Stimulated activated effector memory CD8-positive, alpha-beta T cell treated with anti-CD3 and anti-CD28 coated beads, Interleukin-12 subunit alpha, Interleukin-12 subunit beta, amount 100 ng/mL, for 72 hours (primary cell): ENCODE measurements at places on chromosomes 6 and 20.

GRCh38 chr6:87196275-87196842 lies 41.0 kb downstream of the ZNF292 start:
- DNase-seq: no peak

DNA sequence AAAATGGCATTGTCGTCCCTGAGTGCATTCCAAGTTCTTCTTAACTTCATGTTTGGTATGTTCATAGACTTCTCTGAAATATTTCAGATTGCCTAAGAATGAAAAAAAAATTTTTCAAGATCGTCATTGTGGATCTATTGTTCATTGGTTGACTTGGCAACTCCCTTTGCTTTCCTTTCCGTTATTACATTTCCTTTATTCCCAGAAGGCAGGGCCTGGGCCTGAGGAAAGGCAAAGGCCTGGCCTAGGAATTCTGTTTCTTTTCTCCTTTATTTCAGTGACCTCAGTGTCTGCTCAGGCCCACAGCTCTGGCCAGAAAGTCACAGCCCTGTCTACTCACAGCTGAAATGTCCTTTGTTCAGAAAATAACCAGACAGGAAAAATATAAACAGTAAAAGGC lies 401.6 kb upstream of the PLCB4 start:
- DNase-seq: no peak

GRCh38 chr6:169629256-169629655 lies 72.6 kb downstream of the WDR27 start:
- DNase-seq: no peak

- DNase-seq: no peak
Measured at GRCh38 chr6:129469070-129469662, 240.8 kb downstream of the ARHGAP18 start.

GRCh38 chr6:102841060-102841459 lies 1447.6 kb downstream of the GRIK2 start:
- DNase-seq: no peak

GRCh38 chr20:25738198-25738597 lies 41.5 kb upstream of the ZNF337 start:
- no peak for DNase-seq

DNA sequence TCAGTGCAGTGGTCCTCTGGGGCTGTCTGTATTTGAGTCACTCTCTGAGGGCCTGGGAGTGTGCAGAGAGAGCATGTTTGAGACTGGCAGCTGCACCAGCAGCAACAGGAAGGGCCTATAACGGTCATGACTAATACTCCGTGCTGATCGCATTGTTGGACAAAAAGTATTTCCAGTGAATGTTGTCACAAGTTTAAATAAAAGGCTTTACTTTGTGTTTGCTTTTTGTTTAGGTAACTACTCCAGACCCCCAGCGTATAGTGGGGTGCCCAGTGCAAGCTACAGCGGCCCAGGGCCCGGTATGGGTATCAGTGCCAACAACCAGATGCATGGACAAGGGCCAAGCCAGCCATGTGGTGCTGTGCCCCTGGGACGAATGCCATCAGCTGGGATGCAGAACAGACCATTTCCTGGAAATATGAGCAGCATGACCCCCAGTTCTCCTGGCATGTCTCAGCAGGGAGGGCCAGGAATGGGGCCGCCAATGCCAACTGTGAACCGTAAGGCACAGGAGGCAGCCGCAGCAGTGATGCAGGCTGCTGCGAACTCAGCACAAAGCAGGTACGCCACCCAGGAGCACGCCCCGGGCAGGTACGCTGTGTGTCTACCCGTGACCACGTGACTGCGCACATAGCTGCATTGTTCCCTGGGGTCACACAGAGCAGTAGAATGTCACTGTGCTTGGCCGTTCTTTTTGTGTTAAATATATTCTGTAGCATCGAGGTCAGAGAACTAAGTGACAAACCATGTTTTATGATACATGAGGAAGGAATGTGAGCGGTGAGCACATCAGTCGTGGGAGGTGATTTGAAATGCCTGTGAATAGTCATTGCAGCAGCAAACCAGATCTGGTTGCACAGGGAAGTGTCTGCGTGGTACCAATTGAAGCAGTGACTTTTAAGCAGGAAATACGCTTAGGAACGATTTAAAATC lies 174.7 kb downstream of the TMEM242 start:
- DNase-seq: no peak

DNA sequence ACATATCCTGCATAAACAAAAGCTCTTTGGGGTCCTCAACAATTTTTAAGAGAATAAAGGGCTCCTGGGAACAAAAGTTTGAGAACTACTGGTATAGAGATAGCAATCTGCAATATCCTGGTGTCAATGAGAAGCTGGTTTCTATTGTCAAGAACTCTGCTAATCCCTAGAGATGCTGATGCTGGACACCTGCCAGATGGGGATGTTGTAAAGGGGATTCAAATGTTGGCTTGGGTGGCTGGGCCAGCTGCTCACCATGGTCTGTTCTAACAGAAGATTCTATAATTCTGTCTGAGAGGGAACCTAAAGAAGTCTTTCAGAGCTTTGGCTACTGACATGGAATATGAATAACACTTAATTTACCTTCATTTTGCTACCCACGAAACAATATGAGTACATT lies 137.8 kb downstream of the BTBD9 start:
- no peak for DNase-seq
